Activated effector memory CD4-positive, alpha-beta T cell treated with Interleukin-2 at 50 U/mL for 16 hours (primary cell): ENCODE measurements at places on chromosomes 7 and 10.

DNA sequence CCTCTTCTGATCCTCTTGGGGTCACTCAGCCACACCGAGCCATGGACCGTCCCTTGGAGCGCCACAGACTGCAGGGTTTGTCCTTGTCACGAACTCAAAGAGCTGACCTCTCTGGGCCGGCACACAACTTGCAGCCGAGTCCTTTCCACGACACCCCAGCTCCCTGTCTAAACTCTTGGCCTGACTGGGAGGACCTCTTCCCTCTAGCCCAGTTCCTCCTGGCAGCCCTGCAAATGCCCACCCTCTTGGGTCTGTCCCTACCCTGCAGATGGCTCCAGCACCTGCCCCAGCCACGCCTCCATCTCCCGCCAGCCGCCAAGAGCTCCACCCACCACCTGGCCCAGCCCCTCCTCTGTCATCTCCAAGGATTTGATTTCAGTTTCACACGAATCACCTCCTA is 339.2 kb downstream of the DNAJB6 start:
- no peak for DNase-seq

DNA sequence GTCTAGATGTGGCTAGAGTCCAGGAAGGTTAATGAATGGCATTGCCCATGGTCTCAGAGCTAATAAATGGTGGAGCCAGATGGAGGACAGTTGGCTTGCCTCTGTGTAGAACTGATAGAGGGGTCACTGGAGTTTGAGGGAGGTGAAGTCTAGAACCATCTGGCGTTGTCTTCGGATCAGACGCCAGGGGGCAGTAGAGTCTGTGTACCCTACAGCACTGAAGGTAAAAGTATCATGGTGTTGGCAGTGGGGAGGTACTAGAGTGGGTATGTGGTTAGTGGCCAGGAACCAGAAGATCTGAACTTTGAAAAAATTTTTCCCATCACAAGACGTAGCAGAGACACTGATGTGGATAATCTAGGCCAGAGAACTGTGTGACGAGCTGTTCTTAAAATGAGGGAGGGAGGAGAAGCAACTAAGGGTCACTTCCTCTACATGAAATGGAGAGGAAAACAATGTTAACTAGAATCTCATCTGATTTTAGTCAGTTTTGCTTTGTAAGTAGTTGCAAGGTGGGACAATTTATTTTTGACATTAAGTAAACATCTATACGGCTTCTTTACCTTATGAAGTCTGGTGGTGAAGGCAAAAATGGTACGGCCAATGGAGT is 227.9 kb upstream of the PRSS58 start:
- no peak for DNase-seq

- no peak for DNase-seq
Observed at GRCh38 chr7:7957513-7957912, 11.1 kb upstream of the GLCCI1 start.

DNA sequence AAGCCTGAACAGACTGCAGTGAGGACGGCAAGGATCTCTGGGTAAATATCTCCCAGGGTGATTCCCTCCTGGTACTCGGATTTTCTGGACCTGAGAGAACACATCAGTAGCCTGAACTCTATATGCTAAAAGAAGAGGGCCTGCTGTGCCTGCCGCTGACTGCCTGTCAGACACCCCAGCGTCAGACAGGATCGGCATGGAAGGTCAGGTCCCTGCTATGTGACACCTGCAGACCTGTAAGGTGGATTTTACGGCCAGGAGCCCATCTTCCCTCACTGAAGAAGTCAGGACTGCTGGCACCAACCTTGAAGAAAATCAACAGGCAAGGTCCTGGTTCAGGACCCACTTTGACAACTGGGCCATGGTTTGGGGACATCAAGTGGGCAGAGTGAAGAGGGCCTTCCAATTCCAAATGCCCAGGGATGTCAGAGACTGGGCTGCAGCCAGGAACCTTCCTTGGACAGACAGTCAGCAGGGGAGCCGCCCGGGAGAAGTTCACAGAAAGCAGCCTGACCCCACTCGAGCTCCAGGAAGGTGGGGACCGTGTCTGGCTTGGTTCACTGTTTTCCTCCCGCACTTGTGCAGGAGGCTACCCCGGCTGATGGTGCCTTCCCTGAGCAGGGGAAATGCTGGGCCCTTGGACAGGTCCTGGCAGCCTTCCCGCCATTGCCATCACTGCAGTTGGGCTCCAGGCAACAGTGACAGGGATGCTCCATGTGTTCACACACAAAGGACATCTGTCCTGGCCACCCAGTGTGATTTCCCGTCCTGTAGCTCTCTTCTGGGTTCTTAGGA is 91.8 kb upstream of the LANCL2 start:
- DNase-seq: no peak

- no peak for DNase-seq
Observed at GRCh38 chr10:129416155-129416554, 50.9 kb upstream of the MGMT start.

DNA sequence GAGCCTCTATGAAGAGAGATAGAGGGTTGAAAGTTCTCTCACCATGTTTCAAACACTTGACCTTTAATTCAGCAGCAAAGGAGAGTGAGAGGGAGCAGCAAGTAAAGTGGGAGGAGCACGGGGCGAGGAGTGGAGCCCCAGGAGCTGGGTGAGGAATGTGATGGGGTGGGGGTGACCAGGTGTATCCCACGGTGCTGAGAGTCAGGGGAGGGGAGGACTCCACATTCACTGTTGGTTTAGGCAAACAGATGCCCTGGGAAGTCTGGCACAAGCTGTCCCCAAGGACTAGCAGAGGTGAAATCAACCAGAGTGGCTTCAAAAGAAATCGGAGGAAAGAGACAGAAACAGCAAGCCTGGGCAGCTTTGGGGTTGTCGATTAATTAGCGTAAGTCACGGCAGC is 101.8 kb upstream of the PITRM1 start:
- no peak for DNase-seq

DNA sequence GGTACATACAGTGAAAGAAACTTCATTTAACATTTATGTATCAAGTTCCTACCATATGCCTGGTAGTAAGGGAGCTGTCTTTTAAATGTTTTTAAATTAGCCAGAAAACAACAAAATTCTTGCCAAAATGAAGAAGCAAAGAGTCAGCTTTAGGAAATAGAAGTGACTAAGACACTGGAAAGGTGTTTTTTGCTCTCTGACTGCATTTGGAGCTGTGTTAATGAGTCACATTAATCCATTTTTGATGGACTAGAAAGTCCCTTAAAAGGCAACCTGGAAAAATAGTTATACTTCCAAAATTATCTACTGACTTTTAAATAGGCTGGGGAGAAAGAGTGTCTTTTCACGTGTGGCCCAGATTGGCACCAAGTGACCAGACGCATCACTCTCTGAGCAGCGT is 3.9 kb upstream of the COL17A1 start:
- DNase-seq: no peak

DNA sequence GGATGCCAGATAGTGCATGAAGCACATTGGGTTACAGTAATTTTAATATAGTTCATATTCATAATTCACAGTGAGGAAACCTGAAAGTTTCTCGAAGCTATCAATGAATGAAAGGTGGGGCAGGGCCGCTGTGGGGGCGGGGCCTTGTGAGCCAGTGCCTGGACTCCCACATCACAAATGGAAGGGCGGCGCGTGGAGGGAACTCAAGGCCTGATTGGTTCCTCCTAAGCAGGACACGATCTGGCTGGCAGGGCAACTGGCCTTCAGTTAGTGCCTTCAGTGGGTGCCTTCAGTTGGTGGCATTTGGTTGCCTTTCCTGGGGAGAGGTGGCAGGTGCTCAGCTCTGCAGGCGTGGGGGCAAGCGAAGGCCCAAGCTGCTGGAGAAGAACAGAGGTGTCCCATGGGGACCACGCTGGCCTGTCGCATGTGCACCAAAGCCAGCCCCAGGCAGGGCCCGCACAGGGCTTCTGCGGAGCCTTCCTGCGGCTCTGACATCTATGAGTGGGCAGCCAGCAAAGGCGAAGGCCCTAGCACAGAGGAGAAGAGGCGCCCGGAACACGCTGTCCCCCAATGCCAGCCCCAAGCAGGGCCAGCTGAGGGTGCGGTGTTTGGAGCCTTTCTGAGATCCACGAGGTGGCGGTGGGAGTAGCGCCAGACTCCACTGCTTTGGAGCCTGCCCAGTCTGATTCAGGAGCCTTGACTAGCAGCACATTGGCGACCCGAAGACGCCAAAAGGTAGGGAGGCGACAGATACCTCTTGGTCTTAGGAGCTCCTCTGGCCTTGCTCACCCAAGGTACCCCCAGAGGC is 118.0 kb upstream of the PDSS1 start:
- no peak for DNase-seq

DNA sequence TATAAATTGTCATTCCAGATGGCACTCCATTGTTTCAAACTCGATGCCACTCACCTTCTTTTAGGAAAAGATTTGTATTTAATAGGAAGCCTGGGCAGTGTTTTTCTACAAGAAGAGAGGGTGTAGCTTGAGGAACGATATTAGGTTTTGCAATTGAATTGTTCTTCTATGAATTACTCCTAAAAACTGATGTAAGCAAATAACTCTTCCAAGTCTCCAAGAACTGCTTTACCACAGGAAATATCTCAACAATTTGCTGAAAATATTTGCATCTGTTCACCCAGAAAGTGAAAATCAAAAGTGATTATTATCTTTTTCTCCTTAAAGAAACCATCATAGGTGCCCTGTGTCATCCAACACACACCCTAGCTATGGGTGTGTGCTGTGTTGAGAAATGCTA is 261.3 kb upstream of the MEOX2 start:
- no peak for DNase-seq

GRCh38 chr10:98096731-98097130 is 37.7 kb upstream of the R3HCC1L start:
- DNase-seq: no peak

GRCh38 chr7:36621396-36621795 is 102.9 kb downstream of the AOAH start:
- DNase-seq: no peak

DNA sequence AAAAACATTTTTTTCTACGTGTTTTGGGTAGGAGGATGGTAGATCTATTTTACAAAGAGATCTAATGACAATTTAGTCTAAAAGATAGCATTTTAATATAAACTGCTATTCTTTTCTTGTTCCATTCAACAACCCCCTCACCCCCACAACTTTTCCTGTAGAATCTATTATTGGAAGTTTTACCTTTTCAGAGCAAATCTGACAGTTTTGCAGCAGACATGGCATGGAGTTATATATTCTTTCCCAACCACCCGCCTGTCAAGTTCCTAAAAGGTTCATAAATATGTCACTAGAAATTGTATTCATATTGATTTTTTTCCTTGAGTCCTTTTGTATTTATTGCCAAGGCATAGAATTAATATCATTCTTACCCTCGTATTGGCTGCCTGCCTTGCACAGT is 21.5 kb upstream of the NAMPT start:
- no peak for DNase-seq

DNA sequence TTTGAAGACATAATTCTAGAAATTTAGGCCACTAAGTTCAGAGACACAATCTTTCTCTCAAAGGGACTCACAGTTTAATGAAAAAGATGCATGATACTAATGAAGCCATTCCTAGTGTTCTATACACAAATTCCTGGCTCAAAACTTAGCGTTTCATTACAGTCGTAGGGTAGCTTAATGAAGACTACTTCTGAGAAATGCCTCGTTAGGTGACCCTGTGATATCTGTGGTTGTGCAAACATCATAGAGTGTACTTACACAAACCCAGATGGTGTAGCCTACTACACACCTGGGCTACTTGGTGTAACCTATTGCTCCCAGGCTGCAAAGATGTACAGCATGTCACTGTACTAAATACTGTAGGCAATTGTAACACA is 488 bp upstream of the CHCHD3 start:
- no peak for DNase-seq

- no peak for DNase-seq
Observed at GRCh38 chr7:5564894-5565293, 141.3 kb upstream of the TNRC18 start.
